Heart left ventricle (tissue), 16 donors: ENCODE measurements at places on chromosomes 12 and 14. TPM values are rescaled to one million over a fixed set of nuclear protein-coding genes. Genes with fewer than 3 reads are reported as not detected.

GRCh38 chr12:132649226-132649945 lies 30.8 kb downstream of the P2RX2 start:
- no peak overlapping the region for H3K4me3 ChIP-seq
- no peak overlapping the region for H3K27ac ChIP-seq
- DNase-seq, result no peak
- H3K4me1 ChIP-seq, result no peaks in the 10 kb centered on the region
- H3K27me3 ChIP-seq, result no peaks in the 10 kb centered on the region
- H3K36me3 ChIP-seq, result peaks cover 68% of the 10 kb centered on the region

Gene BMAL2
- 6.2 TPM for total RNA-seq

- DNase-seq, result no peak
- H3K4me3 ChIP-seq, result no peak overlapping the region
- no peaks in the 10 kb centered on the region for H3K27me3 ChIP-seq
- no peaks in the 10 kb centered on the region for H3K4me1 ChIP-seq
These were observed 209.4 kb upstream of the G2E3 start for GRCh38 chr14:30349520-30349919.

DNA sequence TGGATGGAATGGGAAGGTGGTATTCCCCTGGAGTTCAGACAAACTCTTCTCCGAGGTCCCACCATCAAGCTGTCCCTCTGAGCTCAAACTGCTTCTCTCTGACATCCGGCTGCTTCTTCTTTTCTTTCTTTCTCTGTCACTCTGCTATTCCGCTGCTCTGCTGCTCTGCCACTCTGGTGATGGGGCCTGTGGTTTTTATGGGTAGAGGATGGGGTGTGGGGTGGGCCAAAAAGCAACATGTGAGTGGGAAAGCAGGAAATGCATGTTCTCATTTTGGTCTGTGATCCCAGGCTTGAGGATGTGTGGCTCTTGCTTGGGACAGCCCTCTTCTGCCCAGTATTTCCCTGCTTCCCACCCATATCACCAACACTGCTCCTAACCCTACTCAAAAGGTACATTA lies 30.6 kb downstream of the CLECL1 start:
- peaks cover 21% of the 10 kb centered on the region for H3K4me1 ChIP-seq
- no peak overlapping the region for H3K27ac ChIP-seq
- H3K4me3 ChIP-seq, result no peak overlapping the region

DNA sequence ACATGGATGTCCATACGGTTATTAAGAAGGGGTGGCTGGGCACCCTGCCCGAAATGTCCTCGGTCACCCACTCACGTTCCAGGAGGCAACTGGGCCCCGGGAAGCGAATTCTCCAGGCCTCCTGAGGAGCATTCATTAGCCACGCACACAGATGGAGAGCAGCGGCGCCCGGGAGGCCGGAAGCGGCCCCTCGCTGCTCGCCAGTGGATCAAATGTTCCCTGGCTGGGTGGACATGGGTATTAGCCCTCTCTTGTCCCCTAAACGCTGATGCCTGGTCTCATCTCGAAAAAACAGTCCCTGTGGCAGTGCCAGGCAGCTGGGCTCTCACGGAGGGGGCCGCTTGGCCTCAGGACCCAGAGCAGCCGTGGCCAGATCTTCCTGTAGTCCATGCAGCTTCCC lies 59.0 kb upstream of the DLK1 start:
- H3K27me3 ChIP-seq, result peaks cover 84% of the 10 kb centered on the region
- no peak overlapping the region for H3K4me3 ChIP-seq
- no peak overlapping the region for H3K27ac ChIP-seq
- H3K4me1 ChIP-seq, result peaks cover 20% of the 10 kb centered on the region
- no peaks in the 10 kb centered on the region for H3K36me3 ChIP-seq

DNA sequence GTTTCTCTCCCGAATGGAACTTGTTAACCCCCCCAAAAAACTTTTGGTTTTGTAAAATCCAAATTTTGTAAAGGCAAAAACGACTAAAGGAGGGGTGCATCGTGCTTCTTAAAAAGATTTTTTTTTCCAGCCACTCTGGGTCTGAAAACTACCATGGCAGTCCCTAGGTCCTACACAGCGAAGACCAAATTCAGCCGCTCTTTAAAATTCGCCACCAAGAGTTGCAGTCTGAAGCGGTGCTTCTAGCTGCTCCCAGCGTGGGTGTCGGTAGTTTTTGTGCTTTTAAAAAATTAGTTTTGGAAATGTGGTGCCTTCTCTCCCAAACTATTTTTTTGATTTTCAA lies 873 bp upstream of the GSC start:
- no peak for DNase-seq
- H3K36me3 ChIP-seq, result no peaks in the 10 kb centered on the region
- H3K27me3 ChIP-seq, result peaks cover 99% of the 10 kb centered on the region

- DNase-seq, result peak; percentile 10
- H3K36me3 ChIP-seq, result no peaks in the 10 kb centered on the region
- H3K27ac ChIP-seq, result no peak overlapping the region
- H3K4me3 ChIP-seq, result no peak overlapping the region
These were observed 39.8 kb upstream of the MEG3 start for GRCh38 chr14:100786131-100786530.
